ENCODE measurements at places on chromosomes 12 and 14.

GRCh38 chr14:97262336-97262735 lies 465.2 kb downstream of the VRK1 start:
- no peak for DNase-seq

GRCh38 chr12:123064885-123065619 lies 84.6 kb downstream of the ARL6IP4 start:
- no peak for DNase-seq

- no peak for DNase-seq
Measured at GRCh38 chr14:102570334-102570995, 22.0 kb upstream of the RCOR1 start.

GRCh38 chr14:57797160-57797559 lies 68.7 kb downstream of the SLC35F4 start:
- DNase-seq: no peak

GRCh38 chr14:50257732-50258131 lies 26.4 kb upstream of the SOS2 start:
- no peak for DNase-seq

- DNase-seq: no peak
Measured at GRCh38 chr14:102184316-102185035, 44.8 kb downstream of the WDR20 start.

DNA sequence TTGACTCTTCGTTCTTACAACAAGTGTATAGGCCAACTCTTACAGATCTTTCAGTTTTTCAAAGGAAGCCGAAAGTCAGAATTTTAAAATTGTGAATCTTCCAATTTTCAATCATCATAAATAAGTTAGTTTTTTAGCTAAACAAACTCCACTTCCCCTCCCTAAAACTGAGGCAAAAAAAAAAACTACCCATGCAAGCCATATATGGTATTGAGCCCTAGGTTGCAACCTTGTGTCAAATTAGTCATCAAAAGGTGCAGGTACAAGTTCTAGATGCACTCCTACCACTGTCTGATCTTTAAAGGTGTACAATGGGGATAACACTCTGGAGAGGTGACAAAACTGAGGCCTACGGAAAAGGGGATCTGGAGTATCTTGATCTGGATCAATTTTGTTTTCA lies 97.9 kb downstream of the PAWR start:
- no peak for DNase-seq

- no peak for DNase-seq
Measured at GRCh38 chr14:32545506-32546210, 216.6 kb downstream of the AKAP6 start.

GRCh38 chr12:41967668-41968500 lies 176.8 kb downstream of the GXYLT1 start:
- no peak for DNase-seq

- DNase-seq: no peak
Measured at GRCh38 chr14:71956920-71957563, 24.8 kb downstream of the RGS6 start.

DNA sequence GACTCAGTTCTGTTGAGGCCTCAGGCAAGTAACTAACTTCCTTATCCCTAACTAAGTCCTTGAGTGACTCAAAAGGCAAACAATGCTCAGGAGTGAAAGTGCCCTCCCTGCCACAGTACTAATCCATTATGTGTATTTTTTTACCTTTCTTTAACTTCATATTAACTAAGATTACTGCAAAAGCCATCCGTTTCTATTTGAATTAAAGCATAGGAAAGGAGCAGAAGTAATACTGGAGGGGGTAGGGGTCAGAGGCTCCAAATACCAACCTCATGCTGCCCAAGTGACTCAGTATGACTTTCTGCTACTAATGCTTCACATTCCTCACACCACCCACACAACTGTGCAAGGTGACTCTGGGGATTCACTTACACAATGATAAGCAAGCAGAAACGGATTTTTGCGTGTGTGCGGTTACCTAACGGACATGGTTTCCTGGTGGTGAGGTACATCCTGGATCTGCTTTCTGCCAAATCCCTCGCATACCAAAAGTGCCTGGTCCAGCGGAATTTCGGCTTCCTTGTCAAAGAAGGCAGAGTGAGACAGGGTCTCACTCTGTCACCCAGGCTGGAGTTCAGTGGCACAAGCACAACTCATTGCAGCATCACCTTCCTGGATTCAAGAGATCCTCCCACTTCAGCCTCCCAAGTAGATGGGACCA lies 25.1 kb downstream of the MOK start:
- peak; percentile 97 for DNase-seq

DNA sequence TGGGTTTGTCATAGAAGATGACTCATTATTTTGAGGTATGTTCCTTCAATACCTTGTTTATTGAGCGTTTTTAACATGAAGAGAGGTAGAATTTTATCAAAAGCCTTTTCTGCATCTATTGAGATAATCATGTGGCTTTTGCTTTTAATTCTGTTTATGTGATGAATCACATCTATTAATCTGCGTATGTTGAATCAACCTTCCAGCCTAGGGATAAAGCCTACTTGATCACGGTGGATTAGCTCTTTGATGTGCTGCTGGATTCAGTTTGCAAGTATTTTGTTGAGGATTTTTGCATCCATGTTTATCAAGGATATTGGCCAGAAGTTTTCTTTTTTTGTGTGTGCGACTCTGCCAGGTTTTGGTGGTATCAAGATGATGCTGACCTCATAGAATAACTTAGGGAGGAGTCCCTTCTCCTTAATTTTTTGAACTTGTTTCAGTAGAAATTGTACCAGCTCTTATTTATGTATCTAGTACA lies 602.6 kb downstream of the SNAPC1 start:
- no peak for DNase-seq

- no peak for DNase-seq
Measured at GRCh38 chr12:123910761-123911193, 61.9 kb downstream of the CCDC92 start.

DNA sequence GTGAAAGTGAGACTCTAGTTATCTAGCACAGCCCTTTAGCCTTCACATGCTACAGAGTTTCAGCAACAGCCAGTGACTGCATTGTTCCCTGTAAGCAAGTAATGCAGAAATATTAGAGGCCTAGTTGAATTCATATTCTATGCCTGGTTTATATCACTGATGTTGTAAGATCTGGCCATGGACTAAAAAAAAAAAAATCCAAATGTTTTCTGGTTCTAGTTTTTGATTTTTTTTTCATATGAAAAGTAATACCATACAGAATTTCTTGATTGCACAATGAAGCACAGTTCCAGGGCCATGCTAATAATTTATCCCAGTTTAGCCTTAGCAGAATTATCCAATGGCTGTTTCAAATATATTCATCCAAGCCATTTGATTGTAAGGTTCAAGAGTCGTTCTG lies 341.5 kb upstream of the DDHD1 start:
- DNase-seq: no peak

DNA sequence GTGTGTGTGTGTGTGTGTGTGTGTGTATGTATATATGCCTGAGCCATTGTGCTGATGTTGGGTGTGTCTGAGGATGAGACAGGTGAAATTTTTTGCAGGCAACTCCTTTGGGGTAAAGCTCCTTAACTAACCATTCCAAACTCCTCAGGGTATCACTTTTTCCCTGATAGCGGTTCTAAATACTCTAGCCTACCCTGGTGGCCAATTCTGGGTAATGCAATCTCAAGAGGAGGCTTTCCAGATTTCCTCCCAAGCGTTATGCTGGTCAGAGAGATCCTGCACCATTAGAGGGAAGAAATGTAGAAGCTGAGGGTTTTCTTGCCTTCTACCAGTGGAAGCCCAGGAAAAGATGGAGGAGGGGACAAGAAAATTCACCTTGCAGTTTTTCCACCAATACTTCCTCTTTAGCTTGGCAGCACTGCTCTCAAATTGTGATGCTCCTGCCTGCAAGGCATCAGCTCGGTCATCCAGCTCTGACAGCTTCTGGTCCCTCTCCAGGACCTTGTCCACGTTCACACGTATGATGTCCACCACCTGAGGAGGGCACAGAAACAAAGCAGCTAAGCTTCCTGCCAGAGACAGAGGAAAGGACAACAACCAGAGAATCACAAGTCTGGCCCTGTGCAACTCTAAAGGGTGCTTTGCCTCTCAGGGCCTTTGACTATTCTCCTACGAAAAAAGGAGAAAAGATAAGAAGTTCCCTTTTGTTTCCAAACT lies 4.9 kb downstream of the VAMP1 start:
- DNase-seq: peak; percentile 65

DNA sequence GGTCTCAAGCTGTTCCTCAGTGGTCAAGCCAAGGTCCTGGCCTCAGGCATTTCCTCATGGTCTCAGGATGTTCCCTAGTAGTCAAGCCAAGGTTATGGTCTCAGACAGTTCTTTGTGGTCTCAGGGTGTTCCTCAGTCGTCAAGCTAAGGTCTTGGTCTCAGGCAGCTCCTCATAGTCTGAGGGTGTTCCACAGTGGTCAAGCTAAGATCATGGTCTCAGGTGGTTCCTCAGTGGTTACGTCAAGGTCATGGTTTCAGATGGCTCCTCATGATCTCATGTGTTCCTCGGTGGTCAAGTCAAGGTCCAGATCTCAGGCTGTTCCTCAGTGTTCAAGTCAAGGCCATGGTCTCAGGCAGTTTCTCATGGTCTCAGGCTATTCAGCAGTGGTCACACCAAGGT lies 540.1 kb downstream of the VRK1 start:
- DNase-seq: no peak

GRCh38 chr12:6310771-6311610 lies 509 bp downstream of the PLEKHG6 start:
- no peak for DNase-seq

- no peak for DNase-seq
Measured at GRCh38 chr14:94384342-94384741, 4.1 kb downstream of the SERPINA1 start.

GRCh38 chr12:19398376-19399363 lies 40.6 kb upstream of the AEBP2 start:
- no peak for DNase-seq

GRCh38 chr12:109202770-109203169 lies 86.4 kb downstream of the ACACB start:
- no peak for DNase-seq

- DNase-seq: no peak
Measured at GRCh38 chr14:59202031-59202430, 13.6 kb downstream of the DAAM1 start.

- DNase-seq: no peak
Measured at GRCh38 chr14:65943150-65943549, 530.6 kb downstream of the FUT8 start.

GRCh38 chr12:70983692-70984091 lies 63.2 kb upstream of the PTPRR start:
- DNase-seq: no peak

GRCh38 chr12:112151766-112152541 lies 26.6 kb downstream of the TRAFD1 start:
- no peak for DNase-seq

- DNase-seq: no peak
Measured at GRCh38 chr14:99792551-99793212, 531 bp upstream of the EML1 start.

GRCh38 chr12:91685917-91686316 lies 459.7 kb downstream of the BTG1 start:
- no peak for DNase-seq

- no peak for DNase-seq
Measured at GRCh38 chr14:101915871-101916815, 48.2 kb upstream of the DYNC1H1 start.

- no peak for DNase-seq
Measured at GRCh38 chr12:92312463-92312964, 166.9 kb upstream of the BTG1 start.

- DNase-seq: no peak
Measured at GRCh38 chr14:89678768-89679167, 261.7 kb upstream of the FOXN3 start.

DNA sequence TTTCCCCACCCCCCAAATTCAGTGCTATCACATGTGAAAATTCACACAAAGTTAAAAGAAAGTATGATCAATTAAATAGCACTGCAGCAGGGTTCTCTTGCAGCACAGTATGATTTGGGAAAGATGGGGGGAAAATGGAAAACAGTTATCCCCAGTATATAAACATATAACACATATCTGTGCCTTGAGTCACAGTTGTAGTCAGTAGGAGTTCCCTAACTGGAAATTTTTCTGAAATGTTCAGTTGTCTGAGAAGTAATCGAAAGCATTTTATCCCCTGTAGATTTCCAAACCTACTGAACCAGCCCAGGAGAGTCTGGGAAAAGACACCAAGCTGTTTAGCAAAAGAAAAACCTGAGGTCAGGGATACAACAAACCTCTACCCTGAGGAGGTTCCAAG lies 47.0 kb downstream of the C12orf50 start:
- DNase-seq: no peak

GRCh38 chr14:89700801-89701200 lies 253.7 kb downstream of the EFCAB11 start:
- DNase-seq: no peak

DNA sequence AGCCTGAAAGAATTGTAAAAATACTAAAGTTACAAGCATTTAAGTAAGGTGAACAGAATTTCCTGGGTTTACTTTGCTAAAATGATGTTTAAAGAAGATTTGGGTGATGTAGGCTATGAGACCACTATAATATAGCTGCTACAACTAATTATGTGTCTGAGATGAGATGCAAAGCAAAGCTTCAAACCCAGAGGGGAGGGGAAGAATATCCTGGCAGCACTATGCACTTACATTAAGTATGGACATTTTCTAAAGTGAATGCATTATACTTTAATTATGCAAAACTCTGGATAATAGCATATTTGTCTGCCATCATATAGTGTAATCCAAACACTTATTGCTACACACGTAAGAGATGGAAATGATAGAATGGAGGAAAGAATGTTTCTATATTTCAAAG lies 1003.7 kb downstream of the GALC start:
- no peak for DNase-seq

DNA sequence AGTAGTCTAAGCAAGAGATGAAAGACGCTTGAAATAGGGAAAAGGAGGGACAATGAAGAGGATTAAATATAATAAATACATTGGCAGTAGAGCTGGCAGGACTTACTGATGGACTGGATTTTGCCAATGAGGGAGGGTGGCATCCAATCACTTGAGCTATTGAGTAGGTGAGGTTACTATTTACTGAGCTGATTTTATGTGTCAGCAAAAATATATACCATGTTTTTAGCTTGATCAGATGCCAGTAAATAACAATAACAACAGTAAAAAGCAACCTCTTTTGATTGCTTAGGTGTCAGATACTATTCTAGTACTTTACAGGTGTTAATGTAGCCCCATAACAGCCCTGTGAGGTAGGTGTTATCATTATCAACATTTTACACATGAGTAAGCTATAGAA lies 187.5 kb upstream of the LMNTD1 start:
- no peak for DNase-seq

- DNase-seq: no peak
Measured at GRCh38 chr12:68932128-68932960, 627 bp downstream of the CPM start.

DNA sequence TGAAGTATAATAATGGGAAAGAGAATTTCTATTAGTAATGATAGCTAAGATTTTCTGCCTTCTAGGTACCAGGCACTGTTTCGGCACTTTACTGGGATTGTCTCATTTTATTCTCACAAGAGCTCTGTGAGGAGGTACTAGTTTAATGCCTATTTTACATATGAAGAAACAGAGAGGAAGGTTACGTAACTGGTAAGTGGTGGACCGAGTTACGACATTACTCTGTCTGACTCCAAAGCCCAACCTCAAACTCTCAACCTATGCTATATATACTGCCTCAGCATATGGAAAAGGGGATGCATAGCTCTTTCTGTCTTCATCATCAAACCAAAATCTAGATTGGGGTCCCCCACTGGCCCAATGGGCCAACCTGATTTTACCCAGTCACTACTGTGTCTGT lies 133.5 kb downstream of the KTN1 start:
- DNase-seq: no peak

GRCh38 chr14:104321088-104321801 lies 182.9 kb downstream of the KIF26A start:
- no peak for DNase-seq

GRCh38 chr14:82341261-82341810 lies 807.7 kb upstream of the SEL1L start:
- DNase-seq: no peak

- no peak for DNase-seq
Measured at GRCh38 chr14:92832137-92832700, 38.1 kb downstream of the GOLGA5 start.
